Stimulated activated CD4-positive, alpha-beta T cell treated with anti-CD3 and anti-CD28 coated beads, Interleukin-2, amount 100 ng/mL, for 24 hours (primary cell): ENCODE measurements at places on chromosomes 4 and X.

- no peak for DNase-seq
These were observed 49.7 kb upstream of the PRKX start for GRCh38 chrX:3763111-3763510.

DNA sequence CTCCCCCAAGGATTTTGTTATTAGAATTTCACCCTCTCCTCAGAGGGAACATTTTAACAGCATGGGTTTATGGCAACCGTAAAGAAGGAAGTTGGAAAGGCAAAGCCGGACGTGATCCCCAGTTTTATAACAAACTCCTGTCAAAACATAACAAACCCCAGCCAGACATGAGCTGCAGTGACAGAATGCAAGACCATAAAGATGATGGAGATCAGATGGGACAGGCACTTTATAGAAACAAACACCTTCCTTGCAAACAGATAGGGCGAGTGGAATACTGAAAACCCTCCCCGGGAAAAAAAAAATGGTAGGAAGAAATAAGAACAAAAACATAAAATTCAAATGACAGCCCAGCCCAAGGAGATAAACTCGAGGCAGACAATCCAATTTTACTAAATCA, 281.4 kb downstream of the LDB2 start:
- no peak for DNase-seq

GRCh38 chr4:77453911-77454310, 151.7 kb upstream of the CXCL13 start:
- DNase-seq, result no peak

DNA sequence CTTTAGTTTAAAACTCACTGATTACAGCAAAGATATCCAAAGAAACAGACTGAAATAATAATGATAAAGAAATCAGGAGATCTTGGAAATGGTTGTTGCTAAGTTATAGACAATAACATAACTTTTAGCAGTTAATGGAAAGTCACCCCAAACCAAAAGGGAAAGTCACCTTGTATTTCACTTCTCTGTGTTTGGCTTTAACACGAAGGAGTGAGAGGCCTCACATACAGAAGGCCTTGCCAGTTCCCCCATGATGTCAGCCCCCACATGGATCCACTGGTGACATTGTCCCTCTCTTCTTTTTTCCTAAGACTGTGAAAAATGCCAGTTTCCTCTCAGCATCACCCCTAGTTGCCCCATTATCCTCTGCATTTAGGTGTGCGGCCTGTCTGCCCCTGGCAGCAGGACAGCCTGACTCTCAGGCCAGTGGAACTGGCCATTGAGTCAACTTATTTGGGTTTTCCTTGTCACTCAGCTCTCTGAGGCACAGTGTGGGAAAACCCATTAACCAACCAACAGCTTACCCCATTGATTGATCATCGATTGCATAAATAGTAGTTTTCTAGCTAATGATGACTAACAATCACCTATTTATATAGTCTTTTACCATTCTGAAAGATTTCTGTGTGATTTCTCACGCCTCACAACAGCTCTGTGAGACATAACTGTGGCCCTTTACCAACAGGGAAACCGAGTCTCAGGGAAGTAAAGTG, 308.1 kb downstream of the PTTG2 start:
- no peak for DNase-seq

DNA sequence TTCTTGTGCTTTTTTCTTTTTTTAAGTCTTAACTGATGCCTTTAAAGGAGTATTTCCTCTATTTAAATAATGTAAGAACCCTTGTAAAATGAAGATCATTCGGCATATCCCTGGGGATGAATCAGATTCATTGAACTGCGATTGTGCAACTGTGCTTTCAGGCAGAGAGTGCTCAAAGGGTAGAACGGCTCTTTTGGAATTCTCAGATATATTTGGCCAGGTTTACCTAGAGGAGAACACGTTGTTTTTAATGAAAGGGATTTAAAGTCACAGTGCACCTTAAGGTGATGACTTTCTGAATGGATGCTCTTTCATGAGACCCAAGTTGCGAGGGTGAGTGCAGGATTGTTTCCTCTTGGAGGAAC, 51.6 kb upstream of the ELOVL6 start:
- DNase-seq, result no peak

- no peak for DNase-seq
These were observed 160.5 kb upstream of the TAPT1 start for GRCh38 chr4:16386711-16387320.

DNA sequence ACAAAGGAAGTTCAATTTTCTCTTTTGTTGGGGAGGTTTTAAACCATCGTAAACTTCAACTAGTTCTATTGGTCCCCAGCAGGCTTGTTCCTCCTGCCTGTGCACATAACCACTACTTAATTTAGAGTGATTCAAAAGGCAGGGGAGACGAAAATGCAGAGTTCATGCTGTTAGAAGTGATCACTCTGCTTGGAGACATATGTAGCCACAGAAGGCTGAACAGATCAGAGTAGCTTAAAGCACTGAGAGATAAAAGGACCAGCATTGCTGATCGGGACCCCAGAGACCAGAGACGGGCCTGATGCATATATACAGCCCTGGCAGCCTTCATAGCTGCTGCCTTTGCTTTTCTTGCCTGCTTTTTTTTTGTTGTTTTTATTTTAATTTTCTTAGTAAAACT, 662.0 kb upstream of the CPEB2 start:
- DNase-seq, result no peak

GRCh38 chrX:19698122-19698521, 182.8 kb upstream of the MAP3K15 start:
- DNase-seq, result no peak

- no peak for DNase-seq
These were observed 134.5 kb upstream of the MBNL3 start for GRCh38 chrX:132623300-132623699.

DNA sequence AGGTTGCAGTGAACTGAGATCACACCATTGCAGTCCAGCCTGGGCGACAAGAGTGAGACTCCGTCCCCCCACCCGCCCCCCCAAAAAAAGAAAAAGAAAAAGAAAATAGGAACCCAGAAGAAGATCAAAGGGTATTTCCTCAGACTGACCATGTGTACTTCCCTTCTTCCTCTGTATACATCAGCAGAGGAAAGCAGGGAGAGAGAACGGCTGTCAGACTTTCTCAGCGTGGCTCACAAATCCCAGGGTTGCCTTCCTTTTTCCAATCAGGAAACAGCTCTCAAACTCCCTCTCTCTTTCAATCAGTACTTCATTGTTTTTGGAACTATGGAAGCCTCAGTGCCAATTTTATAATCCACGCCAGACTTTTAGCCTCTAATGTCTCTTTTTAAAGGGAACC, 59.1 kb downstream of the CHRNA9 start:
- no peak for DNase-seq

DNA sequence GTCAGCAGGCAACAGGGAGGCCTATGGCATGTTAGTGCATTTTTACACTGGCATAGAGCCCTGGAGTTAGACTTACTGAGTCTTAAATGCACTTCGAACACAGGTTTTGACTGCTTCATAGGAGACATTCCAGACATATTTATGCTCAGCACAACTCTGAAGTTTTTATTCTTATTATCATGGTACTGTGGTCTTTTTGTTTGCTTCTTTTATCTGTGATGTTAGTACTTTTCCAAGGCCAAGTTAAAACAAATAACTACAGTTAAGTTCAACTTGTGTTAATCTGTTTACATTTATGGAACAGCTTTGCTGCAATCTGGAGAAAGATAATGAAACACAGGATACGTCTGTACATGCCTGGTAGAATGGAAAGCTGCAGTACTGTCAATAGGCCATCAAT, 76.5 kb downstream of the COL4A5 start:
- no peak for DNase-seq

DNA sequence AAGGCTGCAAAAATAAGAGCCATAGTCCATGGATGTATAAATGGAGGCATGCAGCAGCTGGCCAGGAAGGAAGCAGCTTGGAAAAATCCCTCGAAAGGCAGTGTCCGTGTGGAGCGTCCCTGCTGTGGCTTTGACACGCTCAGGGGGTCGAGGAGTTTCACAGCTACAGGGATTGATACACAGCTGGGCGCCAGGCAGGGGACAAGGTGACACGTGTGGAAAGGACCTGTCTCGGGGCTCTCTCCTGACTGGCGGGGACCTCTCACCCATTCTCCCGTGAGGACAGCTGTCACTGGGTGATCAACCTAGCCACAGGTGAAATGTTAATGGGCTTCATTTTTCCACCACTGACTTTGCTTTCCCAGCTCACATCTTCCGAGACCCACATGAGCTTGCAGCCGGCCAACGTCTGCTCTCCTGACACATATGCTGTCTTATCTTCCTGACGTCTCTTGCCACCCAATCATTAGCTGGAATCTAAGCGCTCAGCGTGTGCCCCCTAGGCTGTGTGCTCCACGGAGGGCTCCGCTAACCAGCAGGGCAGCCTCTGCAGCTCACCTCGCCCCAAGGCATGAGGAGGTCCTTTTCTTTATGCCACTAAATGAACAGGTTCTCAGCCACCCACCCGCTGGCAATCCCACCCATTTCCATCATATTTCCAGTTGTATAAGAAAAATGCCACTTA, 89.4 kb upstream of the AFAP1 start:
- no peak for DNase-seq

DNA sequence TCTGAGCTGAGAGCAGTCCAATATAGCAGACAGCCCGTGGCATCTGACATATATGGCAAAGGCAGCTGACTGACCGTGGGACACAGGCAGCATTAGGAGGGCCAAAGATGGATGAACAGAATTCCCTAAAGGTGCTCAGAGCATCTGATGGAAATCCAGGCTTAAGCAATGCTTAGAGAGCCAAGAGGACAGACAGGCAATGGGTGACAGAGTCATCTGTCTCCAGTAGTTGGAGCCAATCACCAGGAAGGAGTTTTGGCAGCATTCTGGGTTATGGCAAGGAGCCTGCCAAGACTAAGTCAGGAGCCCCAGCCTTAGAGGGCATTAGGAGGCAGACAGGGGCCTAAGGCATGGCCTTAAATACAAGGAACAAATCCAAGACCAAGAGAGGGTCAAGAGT, 153.3 kb upstream of the USP9X start:
- DNase-seq, result no peak

GRCh38 chr4:188976644-188977115, 837.4 kb downstream of the TRIML1 start:
- no peak for DNase-seq

GRCh38 chr4:48250980-48251379, 18.7 kb downstream of the TEC start:
- no peak for DNase-seq

DNA sequence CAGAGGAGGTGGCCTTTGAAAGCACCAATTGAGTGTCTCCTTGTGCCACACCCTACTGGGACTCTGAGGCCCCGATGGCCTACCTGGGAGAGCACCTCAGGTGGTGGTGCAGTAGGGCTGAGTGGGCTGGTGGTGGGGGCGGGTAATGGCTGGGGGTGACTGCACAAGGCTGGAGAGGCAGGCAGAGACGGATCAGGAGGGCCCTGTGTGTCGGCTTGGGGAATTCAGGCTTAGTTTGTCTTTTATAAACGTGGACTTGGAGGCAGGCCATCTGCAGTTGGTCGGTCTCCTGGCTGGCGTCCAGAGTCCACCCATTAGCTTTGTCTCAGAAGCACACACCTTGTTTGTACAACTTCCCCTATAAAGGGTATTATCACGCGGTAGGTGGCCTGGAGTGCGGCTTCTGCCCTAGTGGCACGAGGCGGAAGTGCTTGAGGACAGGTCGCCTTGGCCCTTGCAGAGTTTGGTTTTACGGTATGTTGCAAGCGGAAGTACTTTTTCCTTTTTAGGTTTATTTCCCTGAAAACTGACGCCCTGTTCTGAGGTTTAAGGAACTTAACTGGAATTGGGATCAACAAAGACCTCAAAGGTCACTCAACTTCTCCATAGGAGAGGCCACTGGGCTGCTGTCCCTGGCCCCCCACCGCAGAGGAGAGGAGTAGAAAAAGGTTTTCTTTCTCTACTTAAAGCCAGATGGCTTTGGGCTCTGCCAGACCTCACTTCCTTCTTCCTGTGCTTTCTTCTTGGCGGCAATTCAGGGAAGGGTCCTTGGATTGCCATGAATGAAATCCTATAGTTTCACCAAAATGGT, 8.0 kb downstream of the TBC1D14 start:
- DNase-seq, result peak; percentile 46

DNA sequence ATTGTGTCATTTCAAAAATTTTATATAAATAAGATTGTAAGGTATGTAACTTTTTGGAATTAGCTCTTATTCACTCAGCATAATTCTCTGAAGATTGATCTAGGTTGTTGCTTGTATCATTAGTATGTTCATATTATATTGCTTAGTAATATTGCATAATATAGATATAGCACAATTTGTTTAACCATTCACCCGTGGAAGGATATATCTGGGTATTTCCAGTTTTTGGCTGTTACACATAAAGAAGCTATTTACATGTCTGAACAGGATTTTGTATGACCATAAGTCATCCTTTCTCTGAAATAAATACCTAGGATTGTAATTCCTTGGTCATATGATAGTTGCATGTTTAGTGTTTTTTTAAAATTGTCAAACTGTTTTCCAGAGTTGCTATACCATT, 82.5 kb downstream of the CPEB2 start:
- DNase-seq, result no peak

GRCh38 chr4:81789158-81789557, 317.5 kb upstream of the RASGEF1B start:
- DNase-seq, result no peak

DNA sequence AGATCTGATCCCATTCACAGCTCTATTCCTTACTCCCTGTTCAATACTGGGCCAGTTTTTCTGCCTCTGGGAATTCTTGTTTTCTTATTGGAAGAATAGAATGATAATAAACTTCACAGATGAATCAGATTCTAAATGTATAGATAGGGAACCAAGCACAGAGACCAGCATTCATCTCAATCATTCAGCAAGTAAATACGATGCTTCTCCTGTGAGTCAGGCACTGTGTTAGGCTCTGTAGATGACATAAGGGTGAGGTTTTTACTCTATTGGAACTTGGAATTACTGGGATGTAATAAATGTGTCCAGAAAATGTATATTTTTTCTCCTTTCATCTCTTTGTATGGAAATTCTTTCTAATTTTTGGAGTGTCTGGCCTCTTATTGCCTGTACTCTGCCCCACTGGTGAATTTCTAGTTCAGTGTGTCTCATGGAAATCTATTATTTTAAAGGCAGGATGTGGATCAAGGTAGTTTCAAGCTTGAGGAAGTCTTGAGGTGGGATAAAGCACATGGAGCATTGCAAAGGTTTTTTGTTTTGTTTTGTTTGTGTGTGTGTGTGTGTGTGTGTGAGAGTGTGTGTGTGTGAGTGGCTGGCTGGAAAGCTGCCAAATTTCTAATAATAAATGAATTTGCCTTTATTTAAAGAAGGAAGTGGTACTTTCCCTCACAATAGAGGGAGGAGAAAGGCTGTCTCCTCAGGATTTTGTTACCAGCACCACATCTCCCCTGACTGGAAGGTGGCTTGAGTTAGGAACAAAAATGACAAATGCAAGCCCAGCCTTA, 117.9 kb upstream of the HS3ST1 start:
- DNase-seq, result no peak

GRCh38 chr4:5398056-5398455, 310.3 kb downstream of the EVC2 start:
- DNase-seq, result no peak

DNA sequence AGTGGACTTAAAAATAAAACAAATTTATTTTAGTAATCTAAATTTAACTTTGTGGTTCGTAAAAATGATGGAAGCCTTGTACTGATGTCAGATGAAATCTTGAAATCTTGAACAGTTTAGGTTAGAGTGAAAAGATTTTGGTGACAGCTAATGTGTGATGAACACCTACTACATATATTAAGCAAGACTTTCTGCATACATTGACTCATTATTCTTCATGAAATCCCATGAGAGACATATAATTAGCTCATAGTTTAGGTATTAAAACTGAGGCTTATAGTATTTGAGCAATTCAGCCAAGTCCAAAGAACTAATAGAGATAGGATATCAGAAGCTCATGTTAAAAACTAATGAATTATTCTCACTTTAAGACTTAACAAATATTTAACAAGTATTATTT, 66.9 kb upstream of the PCDH7 start:
- no peak for DNase-seq

- DNase-seq, result no peak
These were observed 269.4 kb upstream of the CT83 start for GRCh38 chrX:116732214-116732613.
